ENCODE measurements at places on chromosomes 3 and 15.

- H3K4me1 ChIP-seq: no peaks in the 10 kb centered on the region
- H3K27me3 ChIP-seq: no peaks in the 10 kb centered on the region
- H3K27ac ChIP-seq: no peak overlapping the region
These were observed 72.0 kb downstream of the KCNH8 start for GRCh38 chr3:19220311-19220710.

DNA sequence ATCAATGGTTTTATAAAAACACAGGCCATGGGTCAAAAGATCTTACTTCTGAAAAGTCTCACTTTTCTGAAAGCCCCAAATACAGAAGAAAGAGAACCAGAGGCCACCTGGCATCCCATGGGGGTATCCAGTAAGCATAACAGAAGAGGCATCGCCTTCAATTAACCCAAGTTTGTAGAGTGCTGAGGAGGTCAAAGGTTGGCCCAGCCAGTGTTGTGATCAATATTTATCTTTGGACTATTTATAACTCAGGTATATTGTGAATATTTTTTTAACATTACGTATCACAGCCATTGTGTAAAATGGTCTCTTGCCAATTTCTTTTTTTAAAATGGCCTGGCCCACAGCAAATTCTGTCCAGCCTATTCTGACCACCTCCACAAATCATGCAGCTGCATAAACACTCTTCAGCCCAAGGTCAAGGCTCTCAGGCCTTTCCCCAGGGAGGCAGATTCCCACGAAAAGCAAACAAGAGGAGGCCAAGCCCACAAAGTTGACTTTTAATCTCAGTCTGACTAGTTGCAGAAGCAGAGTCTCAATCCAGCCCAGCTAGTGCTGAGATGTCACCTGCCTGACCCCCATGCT is 26.2 kb upstream of the SPTBN5 start:
- no peak overlapping the region for H3K4me3 ChIP-seq
- H3K4me1 ChIP-seq: peaks cover 16% of the 10 kb centered on the region
- H3K27me3 ChIP-seq: no peaks in the 10 kb centered on the region
- H3K27ac ChIP-seq: no peak overlapping the region
- DNase-seq: no peak
- peaks cover 4% of the 10 kb centered on the region for H3K36me3 ChIP-seq

- H3K4me3 ChIP-seq: no peak overlapping the region
- H3K27me3 ChIP-seq: no peaks in the 10 kb centered on the region
- H3K27ac ChIP-seq: no peak overlapping the region
- H3K4me1 ChIP-seq: peaks cover 25% of the 10 kb centered on the region
These were observed 309.4 kb downstream of the PLCL2 start for GRCh38 chr3:17194116-17194515.

DNA sequence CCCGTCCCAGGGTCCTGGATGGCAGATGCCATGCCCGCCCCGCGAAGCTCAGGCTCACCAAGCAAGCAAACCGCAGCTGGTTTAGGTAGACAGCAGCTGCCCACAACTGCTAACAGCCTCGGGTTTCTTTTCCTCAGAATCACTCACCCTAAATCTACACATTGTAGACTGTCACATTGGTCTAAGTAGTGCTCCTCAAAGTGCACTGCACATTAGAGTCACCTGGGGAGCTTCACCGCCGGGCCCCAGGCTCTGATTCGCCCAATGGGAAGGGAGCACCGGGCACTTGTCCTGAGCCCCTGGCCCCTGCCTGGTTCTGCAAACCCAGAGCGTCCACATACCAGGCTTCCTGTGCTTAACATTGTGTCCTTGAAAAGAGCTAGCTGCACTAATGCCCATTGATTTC is 752 bp downstream of the OCA2 start:
- no peaks in the 10 kb centered on the region for H3K36me3 ChIP-seq
- DNase-seq: no peak
- peaks cover 17% of the 10 kb centered on the region for H3K4me1 ChIP-seq
- H3K27me3 ChIP-seq: peaks cover 60% of the 10 kb centered on the region
- no peak overlapping the region for H3K27ac ChIP-seq

GRCh38 chr3:32460031-32460749 is 42.5 kb downstream of the CMTM6 start:
- H3K4me1 ChIP-seq: peaks cover 39% of the 10 kb centered on the region
- H3K27me3 ChIP-seq: no peaks in the 10 kb centered on the region
- no peak overlapping the region for H3K4me3 ChIP-seq

GRCh38 chr3:171135549-171135948 is 109.0 kb upstream of the SLC2A2 start:
- peaks cover 6% of the 10 kb centered on the region for H3K4me1 ChIP-seq
- no peak for DNase-seq
- H3K36me3 ChIP-seq: peaks cover 44% of the 10 kb centered on the region
- no peak overlapping the region for H3K4me3 ChIP-seq
- no peaks in the 10 kb centered on the region for H3K27me3 ChIP-seq

- H3K4me3 ChIP-seq: no peak overlapping the region
- no peak overlapping the region for H3K27ac ChIP-seq
- no peaks in the 10 kb centered on the region for H3K4me1 ChIP-seq
- no peaks in the 10 kb centered on the region for H3K36me3 ChIP-seq
- H3K27me3 ChIP-seq: peaks cover 9% of the 10 kb centered on the region
These were observed 86.7 kb upstream of the SLC25A36 start for GRCh38 chr3:140854961-140855360.

DNA sequence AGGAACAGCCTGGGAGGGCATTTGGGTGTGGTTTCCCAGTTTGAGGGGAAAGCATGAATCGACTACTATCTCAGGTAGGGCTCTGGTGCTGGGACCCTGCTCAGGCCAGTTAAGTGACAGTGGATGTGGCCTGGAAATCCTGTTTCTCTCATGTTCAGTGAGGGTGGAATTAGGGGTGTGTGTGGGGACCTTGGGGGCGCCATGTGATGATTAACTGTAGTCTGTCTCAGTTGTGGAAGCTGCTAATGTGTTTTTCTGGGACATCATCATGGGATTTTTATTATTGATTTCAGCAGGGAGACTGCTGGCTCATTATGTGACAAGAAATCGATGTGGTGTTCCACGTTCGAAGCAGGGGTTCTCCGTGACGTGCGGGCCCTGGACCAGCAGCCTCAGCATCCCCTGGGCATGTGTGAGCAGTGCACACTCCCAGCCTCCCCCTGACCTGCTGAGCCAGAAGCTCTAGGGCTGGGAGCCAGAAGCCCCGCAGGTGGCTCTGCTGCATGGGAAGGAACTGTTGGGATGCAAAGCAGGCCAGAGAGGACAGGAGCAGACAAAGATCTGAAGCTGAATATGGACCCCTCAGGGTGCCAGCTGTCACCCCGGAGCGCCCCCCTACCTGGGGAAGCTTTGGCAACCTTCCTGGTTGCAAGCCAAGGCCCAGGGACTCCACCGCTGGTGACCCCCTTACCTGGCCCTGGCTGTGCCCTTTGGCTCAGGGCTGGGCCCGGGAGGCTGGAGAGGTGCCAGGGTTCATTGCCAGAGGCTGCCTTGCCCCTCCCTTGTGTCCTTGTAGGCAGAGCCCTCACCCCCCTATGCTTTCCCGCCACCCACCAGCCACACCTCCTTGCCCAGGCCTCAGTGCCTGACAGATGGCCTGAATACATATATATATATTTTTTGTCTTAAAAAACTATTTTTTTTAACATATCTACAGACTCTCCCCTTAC is 149.8 kb downstream of the APBA2 start:
- no peak overlapping the region for H3K27ac ChIP-seq
- no peak for DNase-seq
- peaks cover 19% of the 10 kb centered on the region for H3K4me1 ChIP-seq
- H3K4me3 ChIP-seq: no peak overlapping the region

DNA sequence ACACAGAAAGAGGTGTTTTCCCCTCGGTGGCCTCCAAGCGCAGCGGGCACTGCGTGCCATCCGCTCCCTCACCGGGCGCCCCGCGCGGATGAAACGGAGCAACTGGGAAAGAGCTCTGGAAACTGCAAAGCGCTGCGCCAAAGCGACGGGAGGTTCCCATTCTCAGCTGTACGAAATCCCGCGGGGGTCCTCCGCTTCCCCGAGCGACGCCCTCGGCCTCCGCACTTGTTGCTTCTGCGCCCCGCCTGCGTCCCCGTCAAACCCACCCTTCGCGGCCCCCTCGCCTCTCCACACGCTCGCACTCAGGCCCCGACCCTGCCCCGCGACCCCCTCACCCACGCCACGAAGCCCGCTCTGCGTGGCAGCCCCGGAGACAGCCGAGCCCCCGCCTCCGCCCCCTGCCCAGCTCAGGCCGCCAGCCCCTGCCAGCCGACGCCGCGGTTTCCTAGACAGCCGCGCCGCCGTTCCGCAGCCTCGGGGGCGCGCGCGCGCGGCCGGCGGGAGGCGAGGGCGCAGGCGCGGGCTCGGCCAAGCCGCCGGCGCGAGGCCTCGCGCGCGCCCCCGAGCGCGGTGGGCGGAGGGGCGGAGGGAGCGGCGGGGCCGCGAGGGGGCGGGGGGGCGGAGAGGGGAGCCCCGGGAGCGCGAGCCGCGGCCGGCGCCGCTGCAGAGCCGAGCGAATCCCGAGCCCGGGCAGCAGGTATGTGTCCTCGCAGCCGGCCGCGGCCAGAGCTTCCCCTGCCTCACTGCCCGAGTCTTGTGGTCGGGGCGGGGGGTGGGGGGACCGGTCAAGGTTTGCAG is at the start of gene TMEM266:
Gene TMEM266, plus strand, starts transcription at position 666 of the 798 bp plus-strand sequence. CDS start 74,279 bp downstream, outside the sequence.
- H3K27ac ChIP-seq: no peak within 1 kb of the TSS
- peaks cover 66% of the 10 kb centered on the region for H3K27me3 ChIP-seq
- peak; percentile 18 for DNase-seq
- no peaks in the 10 kb centered on the region for H3K36me3 ChIP-seq
- peaks cover 14% of the 10 kb centered on the region for H3K4me1 ChIP-seq

DNA sequence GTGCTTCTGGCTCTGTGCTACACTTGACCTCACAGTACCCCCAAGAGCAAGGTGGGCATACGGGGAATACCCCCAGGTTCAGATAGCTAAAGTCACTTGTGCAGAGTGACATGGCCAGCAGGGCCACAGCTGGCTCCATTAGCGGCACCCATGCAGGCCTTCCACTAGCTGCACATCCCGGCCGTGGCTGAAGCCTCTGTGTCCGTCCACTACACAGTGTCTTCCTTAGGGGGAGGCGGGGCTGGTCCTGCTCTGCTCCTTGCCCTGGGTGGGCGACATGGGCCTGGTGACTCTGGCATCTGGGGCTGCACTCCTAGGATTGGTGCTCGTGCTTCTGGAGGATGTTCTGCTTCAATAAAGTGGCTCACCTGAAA is 169.1 kb upstream of the IQSEC1 start:
- no peaks in the 10 kb centered on the region for H3K36me3 ChIP-seq
- no peak overlapping the region for H3K27ac ChIP-seq
- no peaks in the 10 kb centered on the region for H3K27me3 ChIP-seq

- peak overlapping the region; percentile 96 for H3K4me3 ChIP-seq
- H3K27me3 ChIP-seq: no peaks in the 10 kb centered on the region
- H3K4me1 ChIP-seq: peaks cover 35% of the 10 kb centered on the region
These were observed 401 bp downstream of the SEC11A start for GRCh38 chr15:84715441-84716035.

- no peak for DNase-seq
- no peaks in the 10 kb centered on the region for H3K27me3 ChIP-seq
- H3K4me1 ChIP-seq: peaks cover 14% of the 10 kb centered on the region
These were observed 97.5 kb upstream of the PLXNA1 start for GRCh38 chr3:126885425-126885824.

DNA sequence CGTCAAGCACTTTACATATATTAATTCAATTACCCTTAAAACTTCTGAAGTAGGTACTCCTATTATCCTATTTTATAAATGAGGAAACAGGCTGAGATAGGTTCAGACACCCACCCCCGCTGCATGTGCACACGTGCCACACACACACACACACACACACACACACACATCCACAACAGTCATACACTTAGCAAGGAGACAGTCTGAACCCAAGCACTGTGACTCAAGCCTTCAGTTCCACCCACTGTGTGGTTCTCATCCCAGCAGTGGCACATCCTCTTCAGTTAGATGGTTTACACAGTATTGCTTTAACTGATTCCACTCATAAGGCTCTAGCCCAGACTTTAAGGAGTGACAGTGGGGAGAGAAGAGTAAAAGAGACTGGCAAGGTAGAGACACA is 91.1 kb upstream of the FGF7 start:
- no peak overlapping the region for H3K27ac ChIP-seq
- peaks cover 6% of the 10 kb centered on the region for H3K36me3 ChIP-seq
- no peak overlapping the region for H3K4me3 ChIP-seq
- DNase-seq: no peak

Measured in T-helper 2 cell treated with Interferon-gamma antibody and Interleukin-4, amounts not matched to agents 5 μg/mL and 100 μg/mL, for 36 hours (primary cell).